ENCODE measurements at places on chromosomes 1 and 21.
A peak's percentile ranks its signal among the peaks of the same experiment; 100 is the strongest.

- DNase-seq, result no peak
These were observed 17.0 kb downstream of the DHRS3 start for GRCh38 chr1:12600880-12601633.

DNA sequence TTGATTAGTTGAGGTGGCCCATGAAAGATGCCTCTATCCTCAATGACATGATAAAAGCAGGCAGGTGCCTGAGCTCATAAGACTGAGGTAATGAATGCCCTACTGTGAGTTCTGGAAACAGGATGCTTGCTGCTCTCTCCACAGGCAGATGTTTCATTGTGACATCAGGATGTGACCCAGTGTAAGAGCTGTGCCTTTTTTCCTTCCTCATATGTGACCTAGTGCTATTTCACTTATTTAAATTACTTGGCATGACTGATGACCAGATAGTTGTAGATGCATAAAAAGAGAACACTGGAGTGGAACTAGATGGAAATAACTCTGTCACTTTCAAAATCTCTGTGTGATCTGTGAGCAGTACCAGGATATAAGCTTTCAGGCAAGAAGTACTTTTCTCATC is 31.9 kb downstream of the KIF14 start:
- peak; percentile 9 for DNase-seq

- no peak for DNase-seq
These were observed 139.4 kb downstream of the LRRC7 start for GRCh38 chr1:69707103-69707502.

GRCh38 chr1:156476501-156477298 is 23.9 kb downstream of the MEF2D start:
- DNase-seq, result no peak

GRCh38 chr1:230423261-230423660 is 2.9 kb downstream of the PGBD5 start:
- DNase-seq, result no peak

- DNase-seq, result no peak
These were observed 3.4 kb upstream of the HRNR start for GRCh38 chr1:152227310-152227928.

- no peak for DNase-seq
These were observed 50.7 kb downstream of the ELF3 start for GRCh38 chr1:202061055-202061454.

DNA sequence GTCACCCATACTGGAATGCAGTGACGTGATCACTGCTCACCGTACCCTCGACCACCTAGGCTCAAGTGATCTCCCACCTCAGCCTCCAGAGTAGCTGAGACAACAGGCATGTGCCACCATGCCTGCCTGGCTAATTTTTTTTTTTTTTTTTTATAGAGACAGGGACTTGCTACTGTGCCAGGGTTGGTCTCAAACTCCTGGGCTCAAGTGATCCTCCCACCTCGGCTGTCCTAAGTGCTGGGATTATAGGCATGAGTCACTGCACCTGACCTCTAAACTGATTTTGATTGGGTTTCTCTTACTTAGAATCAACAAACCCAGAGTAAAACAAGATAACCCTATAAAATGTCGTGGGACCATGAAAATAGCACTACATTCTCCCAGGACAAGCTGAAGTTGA is 112.0 kb downstream of the UBE2U start:
- DNase-seq, result no peak

- DNase-seq, result no peak
These were observed 35.9 kb upstream of the RASAL2 start for GRCh38 chr1:178057912-178058534.

DNA sequence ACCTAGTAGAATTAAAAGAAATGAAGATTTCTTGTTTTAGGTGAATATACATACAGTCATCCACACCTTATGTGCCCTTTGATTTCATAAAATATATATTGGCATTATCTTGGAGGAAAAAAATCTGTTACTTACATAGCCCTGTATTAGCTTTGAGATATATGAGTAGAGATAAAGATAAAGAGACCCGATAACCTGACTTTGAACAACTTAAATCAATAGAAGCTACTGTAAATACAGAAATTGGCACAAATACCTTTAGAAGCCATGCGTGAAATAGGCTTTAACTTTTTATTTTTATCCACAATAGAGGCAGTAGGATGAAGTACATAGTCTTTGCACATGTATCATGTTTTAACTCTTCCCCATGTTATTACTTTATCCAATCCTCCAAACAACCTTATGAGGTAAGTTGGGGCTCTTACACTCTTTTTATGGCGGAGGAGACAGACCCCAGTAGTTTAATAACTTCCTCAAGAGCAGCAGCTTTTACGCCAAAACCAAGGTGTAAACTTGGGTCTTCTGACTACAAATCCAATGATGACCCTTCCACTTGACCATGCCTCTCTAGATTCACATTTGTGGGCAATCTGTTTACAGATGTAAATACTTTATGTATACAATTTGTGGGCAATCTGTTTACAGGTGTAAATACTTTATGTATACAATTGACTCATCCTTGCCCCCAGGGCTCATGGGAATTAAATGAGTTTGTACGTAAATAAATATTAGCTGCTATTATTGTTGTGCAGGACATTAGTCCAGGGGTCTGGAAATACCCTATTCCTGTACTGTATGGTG is 2.1 kb downstream of the CD55 start:
- DNase-seq, result no peak

GRCh38 chr1:16122350-16122881 is 33.5 kb downstream of the EPHA2 start:
- DNase-seq, result no peak

DNA sequence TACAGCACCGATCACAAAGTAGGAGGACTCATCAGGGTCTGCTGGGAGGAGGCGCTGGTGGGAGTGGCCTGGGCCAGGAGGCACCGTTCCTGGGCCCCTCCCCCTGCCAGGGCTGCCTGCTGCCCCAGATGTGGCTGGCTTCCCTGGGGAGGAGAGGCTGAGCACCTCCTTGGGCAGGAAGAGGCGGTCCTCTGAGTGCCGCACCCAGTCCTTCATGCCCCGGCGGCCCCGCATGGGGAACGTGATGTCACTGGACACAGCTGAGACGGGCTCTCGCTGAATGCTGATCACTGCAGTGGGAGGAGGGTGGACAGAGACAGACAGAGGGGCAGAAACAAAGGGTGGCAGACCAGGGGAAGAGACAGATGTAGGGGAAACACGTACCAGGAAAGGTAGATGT is 24.8 kb downstream of the ADGRB2 start:
- DNase-seq, result no peak

DNA sequence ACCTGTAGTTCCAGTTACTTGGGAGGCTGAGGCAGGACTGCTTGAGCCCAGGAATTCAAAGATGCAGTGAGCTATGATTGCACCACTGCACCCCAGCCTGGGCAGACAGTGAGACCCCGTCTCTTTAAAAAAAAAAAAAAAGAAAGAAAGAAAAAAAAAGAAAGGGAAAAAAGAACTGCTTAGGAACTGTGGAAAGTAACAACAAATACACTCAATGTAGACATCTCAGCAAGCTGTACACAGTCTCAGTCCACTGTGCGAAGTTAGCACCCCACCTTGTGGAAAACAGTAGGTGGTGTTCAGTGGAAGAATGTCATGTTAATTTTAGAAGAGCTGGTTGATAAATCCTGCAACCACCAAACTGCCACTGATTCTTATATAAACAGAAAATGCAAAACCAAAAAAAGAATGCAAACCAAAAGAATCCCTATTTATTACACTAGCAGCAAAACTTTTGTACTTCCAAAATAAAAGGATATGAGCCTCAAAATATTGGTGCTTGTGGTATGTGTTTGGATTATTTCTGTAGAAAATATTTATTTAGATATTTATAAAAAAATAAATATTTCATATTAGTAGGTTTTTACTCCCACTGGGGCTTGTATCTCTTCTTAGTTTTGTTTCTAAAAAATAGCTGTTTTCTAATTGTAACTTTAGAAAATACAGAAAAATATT is 31.1 kb downstream of the ALG14 start:
- peak; percentile 82 for DNase-seq

- no peak for DNase-seq
These were observed 739.3 kb downstream of the ADGRL2 start for GRCh38 chr1:82540006-82540405.

GRCh38 chr1:7896994-7897393 is 43.6 kb downstream of the TNFRSF9 start:
- DNase-seq, result no peak

DNA sequence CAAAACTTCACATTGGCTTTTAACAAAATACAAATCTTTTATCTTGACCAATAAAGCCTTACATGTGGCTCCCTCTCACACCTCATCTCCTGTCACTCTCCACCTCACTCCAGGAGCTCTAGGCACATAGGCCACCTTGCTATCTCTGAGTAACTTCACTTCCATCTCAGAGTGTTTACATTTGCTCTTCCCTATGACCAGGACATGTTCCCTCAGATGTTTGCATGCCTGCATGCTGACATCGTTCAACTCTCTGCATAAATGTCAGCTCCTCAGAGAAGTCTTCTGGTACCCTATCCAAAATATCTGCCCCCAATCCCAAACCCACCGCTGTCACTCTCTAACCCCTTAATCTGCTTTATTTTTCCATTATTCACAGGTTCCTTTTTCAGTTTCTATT is 110.9 kb downstream of the TOMM20 start:
- no peak for DNase-seq

GRCh38 chr21:31233711-31234110 is 110.3 kb downstream of the TIAM1 start:
- no peak for DNase-seq

- no peak for DNase-seq
These were observed 51.2 kb downstream of the DNTTIP2 start for GRCh38 chr1:93827633-93828366.

- DNase-seq, result no peak
These were observed 23.0 kb upstream of the EPHA2 start for GRCh38 chr1:16178596-16179497.

GRCh38 chr21:15171546-15171945 is 106.7 kb upstream of the NRIP1 start:
- DNase-seq, result no peak

DNA sequence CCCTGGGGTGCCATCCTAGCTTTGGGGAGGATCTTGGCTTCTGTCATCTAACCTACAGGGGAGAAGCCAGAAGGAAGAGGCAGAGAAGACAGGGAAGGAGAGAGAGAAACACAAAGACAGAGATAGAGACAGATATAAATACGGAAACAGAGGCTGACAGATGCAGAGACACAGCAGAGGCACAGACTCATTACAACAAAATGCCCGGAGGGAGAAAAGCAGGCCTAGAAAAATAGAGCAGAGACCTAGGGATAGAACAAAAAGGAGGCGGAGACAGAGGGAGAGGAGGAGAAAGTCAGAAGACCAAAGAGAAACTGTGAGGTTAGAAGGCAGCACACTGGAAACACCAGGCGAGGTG is 1.9 kb downstream of the PEAR1 start:
- no peak for DNase-seq

DNA sequence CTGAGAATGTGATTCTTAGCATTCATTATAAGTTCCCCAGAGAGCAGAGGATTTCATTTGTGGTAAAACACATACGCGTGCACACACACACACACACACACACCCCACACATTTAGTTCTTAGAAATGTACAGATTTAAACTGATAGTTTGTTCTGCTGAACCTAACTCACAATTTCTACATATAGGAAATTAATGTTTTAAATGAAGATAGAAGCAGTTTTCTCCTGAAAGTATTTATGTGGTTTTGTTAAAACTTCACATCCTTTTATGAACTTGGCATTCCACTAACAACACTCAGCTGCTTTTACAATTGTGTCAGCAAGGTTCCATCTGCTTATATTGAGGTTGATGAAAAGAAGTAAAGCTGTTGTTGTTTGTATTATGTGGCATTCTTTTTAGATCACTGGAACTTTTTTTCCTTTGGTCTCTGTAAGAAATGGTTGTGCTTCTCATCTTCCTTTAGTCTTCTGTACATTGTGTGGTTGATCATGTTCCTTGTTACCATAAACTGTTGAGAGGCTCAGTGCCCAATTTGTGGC is 41.6 kb downstream of the AK4 start:
- DNase-seq, result no peak

GRCh38 chr1:53061123-53061858 is 722 bp upstream of the PODN start:
- no peak for DNase-seq

DNA sequence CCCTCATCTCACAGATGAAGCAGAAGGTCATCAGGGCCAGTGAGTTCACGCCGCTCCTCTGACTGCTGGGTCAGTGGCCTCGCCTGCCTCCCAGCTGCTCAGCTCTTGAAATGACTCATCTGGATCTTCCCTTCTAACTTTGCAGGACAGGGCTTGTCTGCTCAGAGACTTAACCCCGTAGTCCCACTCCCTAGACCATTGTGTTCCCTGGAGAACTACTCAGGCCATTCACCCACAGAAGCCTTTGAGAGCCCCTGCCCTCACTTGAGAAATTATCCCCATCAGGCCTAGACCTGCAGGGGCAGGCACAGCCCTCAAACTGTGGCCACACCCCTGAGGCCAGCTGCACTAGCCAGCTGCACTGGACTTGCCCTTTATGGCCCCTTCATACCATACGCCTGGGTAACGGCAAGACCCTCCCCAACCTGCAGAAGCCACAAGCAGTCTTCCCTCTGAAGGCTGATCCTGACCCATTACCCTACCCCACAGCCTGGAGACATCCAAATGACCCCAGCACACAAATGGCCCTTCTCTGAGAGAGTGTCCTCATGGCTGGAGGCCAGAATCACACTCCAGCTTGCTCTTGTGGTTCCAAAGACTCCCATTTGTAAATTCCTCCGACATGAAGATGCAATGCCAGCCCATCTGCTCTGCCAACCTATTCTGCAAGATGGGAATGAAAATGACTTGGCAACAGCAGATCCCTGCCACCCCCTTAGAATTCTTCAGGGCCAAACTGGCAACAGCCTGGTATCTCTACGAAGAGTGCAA is 33.2 kb downstream of the RCSD1 start:
- no peak for DNase-seq

GRCh38 chr1:11978301-11978700 is 1.9 kb upstream of the MFN2 start:
- DNase-seq, result no peak

GRCh38 chr1:71135571-71135970 is 54.7 kb upstream of the ZRANB2 start:
- no peak for DNase-seq

- DNase-seq, result no peak
These were observed 44.3 kb downstream of the CDC14A start for GRCh38 chr1:100396651-100397050.
